ENCODE measurements at places on chromosomes 4 and X.

- no peak for DNase-seq
Observed at GRCh38 chrX:866441-866990, 235.9 kb downstream of the SHOX start.

GRCh38 chr4:56469489-56470210 lies 2.2 kb downstream of the SRP72 start:
- no peak for DNase-seq

DNA sequence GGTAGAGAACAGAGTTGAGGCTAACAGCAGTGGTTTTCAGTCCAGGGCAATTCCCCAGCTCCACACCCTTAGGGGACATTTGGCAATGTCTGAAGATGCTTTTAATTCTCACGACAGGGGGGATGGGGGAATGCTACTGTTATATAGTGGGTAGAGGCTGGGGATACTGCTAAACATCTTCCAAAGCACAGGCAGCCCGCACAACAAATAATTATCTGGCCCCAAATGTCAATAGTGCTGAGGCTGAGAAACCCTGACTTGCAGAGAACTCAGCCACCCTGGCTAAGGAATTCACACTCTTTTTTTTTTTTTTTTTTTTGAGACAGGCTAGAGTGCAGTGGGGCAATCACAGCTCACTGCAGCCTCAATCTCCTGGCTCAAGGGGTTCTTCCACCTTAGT lies 60.6 kb downstream of the POLR2B start:
- DNase-seq: no peak

DNA sequence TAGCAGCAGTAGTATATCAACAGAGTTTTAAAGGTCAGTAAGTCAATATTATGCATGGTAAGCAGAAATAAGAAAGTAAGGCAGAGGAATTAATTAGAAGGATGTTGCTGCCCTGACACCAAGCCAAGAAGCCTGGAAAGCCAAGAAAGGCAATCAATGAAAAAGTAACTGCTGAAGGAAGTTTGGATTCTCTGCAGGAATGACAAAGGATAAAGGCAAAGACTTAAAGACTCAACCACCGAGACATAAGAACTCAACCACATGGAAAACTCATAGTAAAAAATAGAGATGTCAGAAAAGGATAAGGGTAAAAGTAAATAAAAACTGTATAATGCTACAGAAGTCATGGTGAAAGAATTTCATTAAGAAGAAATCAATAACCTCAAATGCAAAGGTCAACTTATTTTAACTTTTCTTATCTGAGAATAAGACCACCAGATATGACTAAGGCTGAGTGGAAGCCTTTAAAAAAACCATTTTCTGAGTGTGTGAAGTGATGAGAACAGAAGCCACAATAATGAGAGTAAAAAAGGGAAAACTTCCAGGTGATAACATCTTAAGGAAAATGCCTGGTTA lies 55.2 kb downstream of the NEK1 start:
- no peak for DNase-seq

GRCh38 chrX:154991039-154991438 lies 31.5 kb downstream of the F8 start:
- no peak for DNase-seq

DNA sequence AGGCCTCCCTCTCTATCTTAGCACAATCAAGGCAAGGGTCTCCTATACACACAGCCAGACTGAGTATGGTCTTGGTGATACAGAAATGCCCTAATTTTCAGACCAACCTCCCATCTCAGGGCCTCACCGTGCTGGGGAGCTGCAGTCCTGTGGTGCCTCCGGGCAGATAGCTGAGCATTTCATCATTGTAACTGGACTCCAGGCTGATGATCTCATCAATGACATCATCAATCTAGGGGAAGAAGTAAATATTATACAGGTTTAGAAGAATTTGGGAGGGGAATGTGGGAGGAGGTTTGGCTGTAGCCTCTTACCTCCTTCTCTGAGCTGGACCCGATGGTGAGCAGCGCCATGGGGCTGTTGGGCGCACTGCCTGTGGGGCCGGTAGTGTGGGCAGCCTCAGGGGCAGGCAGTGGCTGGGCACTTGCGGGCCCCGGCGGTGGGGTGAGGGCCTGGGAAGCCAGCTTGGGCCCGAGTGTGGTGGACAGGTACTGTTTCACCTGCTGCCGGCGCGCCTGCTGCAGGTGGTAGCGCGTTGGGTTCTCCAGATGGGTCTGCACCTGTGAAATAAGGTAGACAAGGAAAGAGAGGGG lies 5.2 kb downstream of the TFE3 start:
- no peak for DNase-seq

- no peak for DNase-seq
Observed at GRCh38 chr4:152132776-152133175, 372.0 kb upstream of the GATB start.

DNA sequence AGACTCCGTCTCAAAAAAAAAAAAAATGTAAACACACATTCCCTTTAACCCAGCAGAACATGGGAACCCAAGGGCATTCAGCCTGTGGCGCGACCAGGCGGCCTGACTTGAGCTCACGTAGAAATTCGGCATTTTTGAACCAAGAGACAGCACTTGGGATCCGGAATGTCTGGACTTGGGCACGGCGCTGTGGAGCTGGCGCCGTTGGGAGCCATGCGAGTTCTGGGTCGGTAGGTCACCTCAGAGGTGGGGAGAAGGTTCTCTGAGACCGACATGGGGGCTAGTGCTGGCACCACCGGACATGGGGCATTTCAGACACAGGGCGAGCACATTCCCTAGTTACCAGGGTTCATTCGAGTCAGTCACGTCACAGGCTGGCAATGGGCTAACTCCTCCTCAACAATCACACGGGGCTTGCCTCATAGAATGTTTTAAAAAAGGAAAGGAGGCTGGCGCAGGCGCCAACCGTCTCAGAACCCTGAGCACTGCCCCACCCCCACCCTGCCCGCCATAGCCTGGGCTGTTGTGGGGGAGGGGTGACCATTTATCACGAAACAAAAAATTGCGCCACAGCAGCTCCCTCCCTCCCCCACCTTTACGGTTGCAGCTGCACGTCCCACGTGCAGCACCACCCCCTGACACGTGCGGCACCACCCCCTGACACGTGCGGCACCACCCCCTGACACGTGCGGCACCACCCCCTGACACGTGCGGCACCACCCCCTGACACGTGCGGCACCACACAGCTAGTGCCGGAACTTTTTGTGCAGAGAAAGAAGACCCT lies at the start of gene TEX28:
Gene TEX28 (minus strand): TSS at position 334 of the 784 bp plus-strand sequence. CDS start 3,007 bp downstream, outside the sequence.
- DNase-seq: no peak

DNA sequence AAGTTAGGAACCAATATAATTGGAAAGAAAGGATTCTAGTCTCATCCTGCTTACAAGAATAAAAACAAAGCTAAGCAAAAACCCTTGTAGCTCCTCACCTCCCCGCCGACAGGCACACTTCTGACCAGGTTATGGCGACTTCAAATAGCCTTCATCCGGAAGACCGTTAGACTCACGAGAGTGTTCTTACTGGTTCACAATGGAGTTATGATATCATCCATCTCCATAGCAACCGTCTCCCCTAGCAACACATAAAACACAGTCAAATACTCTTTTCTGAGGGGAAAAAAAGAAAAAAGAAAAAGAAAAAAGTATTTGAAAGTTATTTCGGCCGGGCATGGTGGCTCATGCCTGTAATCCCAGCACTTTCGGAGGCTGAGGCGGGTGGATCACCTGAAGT lies at the start of gene IL13RA2:
Gene IL13RA2 (minus strand): TSS at position 162 of the 400 bp plus-strand sequence. CDS start 347 bp downstream, outside the sequence.
- DNase-seq: no peak

DNA sequence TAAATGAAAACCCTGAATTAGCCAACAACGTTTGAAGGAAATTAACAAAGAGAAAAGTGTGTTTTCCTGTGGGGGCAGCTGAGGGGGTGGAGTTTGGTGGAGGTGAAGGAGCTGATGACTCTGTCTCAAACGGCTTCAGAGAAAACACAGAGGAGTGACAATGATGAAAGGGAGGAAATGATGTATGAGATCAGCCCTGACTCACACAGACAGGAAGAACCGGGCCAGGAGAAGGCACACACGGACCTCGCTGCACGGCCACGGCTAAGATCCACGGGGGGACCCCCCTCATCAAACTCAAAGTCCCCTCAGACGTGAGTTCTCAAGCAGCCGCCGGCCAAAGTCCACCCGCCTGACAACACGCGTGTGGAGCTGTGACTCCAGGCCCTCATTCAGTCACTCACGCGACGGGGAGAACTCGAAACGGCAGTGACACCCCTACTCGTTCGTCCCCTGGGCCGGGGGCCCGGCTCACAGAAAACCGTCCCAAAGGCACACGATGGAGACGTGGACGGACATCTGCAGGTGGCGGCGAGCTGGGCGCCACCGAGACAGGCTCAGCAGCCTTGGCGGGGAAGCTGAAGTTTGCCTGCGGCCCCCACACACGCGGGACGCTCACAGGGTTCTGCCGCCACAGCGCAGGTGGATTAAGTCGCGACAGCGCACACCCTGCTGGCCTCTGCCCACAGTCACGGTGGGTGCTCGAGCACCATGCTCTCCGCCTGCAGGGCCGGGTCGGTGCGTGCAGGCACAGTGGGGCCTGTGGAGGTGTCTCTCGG lies 28.8 kb downstream of the PPP2R3B start:
- no peak for DNase-seq

DNA sequence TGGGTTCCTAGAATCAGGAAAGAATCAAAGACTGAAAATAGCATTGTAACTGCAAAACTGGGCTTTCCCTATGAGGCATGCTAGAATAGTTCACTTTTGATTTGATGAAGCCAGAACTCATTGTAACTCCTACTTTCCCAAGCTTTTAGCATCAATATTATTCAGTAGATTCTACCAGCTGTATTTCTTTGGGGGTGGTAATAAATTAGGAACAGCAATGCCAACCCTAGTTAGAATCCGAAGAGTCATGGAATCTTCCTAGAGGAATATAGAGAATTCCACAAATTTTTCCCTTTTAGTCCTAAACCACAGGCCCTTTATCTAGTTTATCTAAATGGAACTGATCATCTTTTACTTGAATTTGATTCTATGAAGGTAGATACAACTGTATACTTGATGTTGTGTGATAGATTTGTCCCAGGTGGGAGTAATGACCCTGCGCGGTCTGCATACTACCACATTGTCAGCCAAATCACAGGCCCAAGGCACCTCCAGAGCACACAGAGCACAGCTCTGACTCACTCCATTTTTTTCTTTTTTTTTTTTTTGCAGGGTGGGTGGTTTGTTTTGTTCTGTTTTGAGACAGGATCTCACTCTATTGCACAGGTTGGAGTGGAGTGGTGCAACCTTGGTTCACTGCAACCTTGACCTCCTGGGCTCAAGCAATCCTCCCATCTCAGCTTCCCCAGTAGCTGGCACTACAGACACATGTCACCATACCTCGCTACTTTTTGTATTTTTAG lies 66.6 kb downstream of the EDNRA start:
- no peak for DNase-seq

- DNase-seq: no peak
Observed at GRCh38 chr4:71456841-71457240, 118.0 kb downstream of the SLC4A4 start.

DNA sequence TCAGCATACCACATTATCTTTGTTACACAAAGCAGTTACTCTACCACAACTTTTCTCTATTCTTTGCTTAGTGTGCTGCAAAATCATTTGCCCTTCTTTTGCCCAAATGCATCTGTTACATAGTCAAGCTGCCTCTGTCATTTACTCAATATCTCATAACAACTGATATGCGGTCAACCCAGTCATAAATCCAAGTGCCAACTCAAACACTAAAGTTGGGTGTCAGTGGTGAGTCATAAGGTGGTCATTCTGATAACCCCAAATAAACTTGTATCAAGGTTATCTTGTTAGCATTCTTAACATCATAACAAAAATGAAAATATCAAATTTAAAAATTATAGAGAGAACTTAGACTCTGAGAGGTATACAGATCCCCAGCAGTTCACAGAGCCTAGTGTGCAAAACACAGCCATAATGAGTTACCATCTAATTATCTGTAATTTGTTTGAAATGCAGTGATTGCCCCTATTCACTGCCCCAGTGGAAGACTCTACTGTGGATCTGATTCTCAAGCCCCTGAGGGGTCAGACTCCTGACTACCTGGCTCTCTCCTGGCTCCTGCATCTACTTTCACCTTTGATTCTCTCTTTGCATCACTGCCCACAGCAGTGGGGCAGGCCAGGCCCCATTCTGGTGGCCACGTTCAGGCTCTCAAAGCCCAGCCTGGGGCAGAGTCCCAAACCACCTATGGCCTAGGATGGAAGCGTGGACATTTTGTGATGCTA lies 29.2 kb downstream of the TBC1D9 start:
- no peak for DNase-seq

Measured in activated CD8-positive, alpha-beta memory T cell treated with anti-CD3 and anti-CD28 coated beads for 4 hours (primary cell).